Pulmonary artery endothelial cell (primary cell): ENCODE measurements at places on chromosomes 1 and 21. TPM values are rescaled to one million over a fixed set of nuclear protein-coding genes. Genes with fewer than 3 reads are reported as not detected.

Gene PADI3
- 0.04 TPM in 1 of 2 replicates, not detected in the other for total RNA-seq

Gene LMX1A
- total RNA-seq = not detected in 2 replicates

Gene PRR9
- total RNA-seq = not detected in 2 replicates

Gene VASH2
- 0.07 and 0.14 TPM in 2 replicates for total RNA-seq

Gene S100A9
- total RNA-seq = 0.13 and 0.95 TPM in 2 replicates

Gene C1orf141
- total RNA-seq = not detected in 2 replicates

Gene PLK3
- 22.4 and 29.1 TPM in 2 replicates for total RNA-seq

Gene LDLRAD1
- total RNA-seq = not detected in 2 replicates

Gene S100A7
- total RNA-seq = not detected in 2 replicates

Gene OR10Z1
- total RNA-seq = not detected in 2 replicates

- DNase-seq = no peak
These were observed 75.2 kb downstream of the CDC42BPA start for GRCh38 chr1:227242811-227243682.

- no peak for DNase-seq
These were observed 6.8 kb upstream of the KIAA1614 start for GRCh38 chr1:180905927-180906326.

DNA sequence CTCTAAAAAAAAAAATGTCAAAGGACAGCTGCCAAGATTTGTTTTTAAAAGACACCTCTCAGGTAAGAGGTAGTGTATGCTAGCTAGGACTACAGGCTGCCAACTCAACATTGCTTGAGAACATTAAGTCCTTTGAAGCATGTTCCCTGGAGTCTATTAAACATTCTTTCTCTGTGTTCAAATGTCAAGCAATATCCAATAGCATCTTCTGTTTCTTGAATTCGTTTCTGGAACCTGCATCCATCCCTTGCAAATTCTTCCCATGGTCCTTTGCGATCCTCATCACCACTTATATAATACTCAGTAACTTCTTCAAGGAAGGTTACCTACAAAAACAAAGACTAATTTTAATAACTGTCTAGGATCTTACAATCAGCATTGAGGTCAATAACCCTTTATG lies 5.6 kb downstream of the PPP1R15B start:
- DNase-seq = no peak

GRCh38 chr1:147924813-147925212 lies 3.4 kb upstream of the GPR89B start:
- no peak for DNase-seq

- DNase-seq = no peak
These were observed 870.7 kb downstream of the BRINP3 start for GRCh38 chr1:189606795-189607476.

DNA sequence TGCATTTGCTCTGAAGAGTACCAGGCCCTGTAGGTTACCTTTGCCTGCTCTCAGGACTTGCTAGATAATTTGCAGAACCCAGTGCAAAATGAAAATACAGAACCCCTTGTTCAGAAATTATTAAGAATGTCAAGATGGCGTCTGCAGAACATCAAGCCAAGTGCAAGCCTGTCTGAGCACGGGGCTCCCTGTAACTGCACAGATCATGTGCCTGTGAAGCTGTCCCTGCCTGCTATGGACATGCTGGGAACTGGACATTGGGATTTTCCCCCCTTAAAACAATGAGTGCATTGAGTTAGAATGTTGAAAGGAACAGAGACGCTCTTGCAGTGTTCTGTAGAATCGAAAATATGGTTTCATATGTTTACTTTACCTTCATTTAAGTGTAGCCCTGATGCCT lies 2.9 kb downstream of the CLDN14 start:
- DNase-seq = no peak

DNA sequence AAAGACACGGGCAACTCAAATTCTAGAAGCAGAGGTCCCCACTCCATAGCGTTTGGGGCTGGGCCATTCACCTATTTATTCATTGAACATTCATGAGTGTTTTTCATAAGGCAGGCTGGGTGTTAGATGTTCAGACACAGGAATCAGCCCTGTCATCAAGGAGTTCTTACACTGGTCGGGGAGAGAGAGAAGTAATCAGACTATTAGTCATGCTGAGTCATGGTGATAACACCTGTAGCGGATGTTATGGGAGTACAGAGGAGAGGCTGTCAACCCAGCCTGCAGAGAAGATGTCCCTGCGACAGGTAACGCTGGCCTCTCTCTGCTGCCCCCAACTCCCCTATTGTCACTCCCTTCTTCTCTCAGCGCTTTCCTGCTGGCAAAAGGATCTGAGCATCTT lies 17.2 kb downstream of the LY9 start:
- DNase-seq = no peak

DNA sequence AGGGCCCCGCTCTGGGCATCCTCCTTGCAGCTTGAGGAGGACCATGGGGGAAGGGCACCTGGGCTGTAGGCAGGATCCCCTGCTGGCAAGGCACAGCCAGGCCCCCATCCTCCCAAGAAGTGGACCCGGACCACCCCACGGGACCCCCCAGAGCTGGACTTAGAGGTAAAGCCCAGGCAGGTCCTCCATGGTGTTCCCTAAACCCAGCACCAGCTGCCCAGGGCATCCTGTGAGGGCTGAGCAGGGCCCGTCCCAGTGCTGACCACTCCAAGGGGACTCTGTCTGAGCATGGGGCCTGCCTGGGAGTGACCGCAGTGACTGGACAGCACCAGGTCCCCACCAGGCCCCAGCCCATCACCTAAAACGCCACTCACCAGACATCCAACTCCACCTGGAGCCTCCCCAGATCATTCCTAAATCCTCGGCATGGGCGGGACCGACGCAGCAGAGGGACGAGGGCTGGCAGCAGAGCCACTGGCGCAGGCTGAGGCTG lies 21.3 kb downstream of the COL6A2 start:
- DNase-seq = no peak

- DNase-seq = no peak
These were observed 26.2 kb upstream of the IL10 start for GRCh38 chr1:206798384-206798996.

- no peak for DNase-seq
These were observed 154.0 kb downstream of the CLEC20A start for GRCh38 chr1:178342745-178343144.

GRCh38 chr1:78649628-78650027 lies at the start of gene IFI44:
Gene IFI44, plus strand, starts transcription at chr1:78649831. Its CDS starts 365 bp downstream, at chr1:78650196.
- DNase-seq = peak; percentile 68

- DNase-seq = no peak
These were observed 69.6 kb downstream of the LACTBL1 start for GRCh38 chr1:22903113-22903512.

DNA sequence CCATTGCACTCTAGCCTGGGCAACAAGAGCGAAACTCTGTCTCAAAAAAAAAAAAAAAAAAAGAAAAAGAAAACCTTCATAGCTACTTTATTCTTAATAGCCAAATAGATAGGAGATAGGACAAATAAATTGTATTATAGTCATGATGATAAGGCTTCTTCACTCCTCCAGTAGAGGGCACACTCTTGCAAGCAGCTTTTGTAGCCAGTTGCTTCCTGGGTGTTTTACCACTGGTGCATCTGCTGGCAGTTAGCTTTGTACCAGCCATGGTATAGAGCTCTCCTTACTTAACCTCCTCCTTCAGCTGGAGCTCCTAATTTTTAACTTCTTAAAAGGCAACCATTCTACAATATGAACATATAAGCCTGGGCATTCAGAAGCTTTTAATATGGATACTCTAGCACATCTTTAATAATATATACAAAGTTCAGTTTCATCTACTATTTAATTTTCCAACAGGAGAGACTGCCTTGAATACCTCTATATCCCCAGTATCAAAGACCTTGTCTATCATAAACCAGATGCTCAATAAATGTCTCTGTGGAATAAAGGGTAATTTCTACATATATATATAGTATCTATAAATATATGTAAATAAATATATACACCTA lies 35.8 kb downstream of the EVI5 start:
- no peak for DNase-seq

DNA sequence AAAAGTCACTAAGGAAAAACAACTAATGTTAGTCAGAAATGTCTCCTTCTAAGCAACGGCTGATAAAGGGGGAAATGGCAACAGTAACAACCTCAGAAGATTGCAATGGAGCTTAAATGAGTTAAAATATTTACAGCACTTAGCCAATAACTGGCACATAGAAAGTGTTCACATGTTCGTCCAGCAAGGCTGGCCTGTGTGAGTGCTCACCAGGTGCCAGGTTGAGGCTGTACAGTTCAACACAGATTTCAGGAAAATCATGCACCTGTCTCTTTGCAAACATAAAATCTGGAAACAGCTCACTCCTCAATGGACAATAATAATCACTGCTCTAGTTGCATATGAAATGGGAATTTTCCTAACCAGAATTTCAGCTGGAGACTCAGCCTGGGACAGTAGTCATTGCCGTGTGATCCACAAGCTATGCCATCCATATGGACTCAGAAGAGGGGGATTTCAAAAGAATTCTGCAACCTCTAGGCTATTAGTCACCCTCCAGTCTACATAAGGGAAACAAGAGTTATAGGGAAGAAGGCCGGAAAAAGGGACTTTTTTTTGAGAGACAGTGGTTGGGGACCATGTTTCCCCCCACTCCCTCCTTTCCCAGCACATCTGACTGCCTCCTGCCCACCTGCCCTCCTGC lies 68.6 kb downstream of the SYDE2 start:
- no peak for DNase-seq

- DNase-seq = no peak
These were observed 12.4 kb upstream of the PLXNA2 start for GRCh38 chr1:208256556-208256955.

- DNase-seq = no peak
These were observed 80.3 kb downstream of the RUNX3 start for GRCh38 chr1:24849672-24850295.

DNA sequence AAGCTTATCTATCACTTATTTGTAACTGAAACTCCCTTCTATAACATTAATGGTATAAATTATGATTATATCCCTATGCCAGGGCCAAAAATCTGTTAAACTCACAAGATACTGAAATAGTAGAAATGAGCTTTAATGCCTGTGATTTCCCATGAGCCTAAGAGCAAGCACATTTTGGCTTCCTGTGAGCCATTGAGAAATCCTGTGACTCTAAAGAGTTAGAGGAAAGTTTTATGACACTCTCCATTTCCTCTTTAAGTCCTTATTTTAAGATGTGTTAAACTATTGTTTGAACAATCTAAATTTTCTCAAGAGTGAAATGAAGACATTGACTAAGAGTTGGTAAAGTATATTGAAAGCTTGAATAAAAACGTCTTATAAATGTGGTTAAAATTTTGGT lies 45.6 kb downstream of the SUCO start:
- DNase-seq = no peak

DNA sequence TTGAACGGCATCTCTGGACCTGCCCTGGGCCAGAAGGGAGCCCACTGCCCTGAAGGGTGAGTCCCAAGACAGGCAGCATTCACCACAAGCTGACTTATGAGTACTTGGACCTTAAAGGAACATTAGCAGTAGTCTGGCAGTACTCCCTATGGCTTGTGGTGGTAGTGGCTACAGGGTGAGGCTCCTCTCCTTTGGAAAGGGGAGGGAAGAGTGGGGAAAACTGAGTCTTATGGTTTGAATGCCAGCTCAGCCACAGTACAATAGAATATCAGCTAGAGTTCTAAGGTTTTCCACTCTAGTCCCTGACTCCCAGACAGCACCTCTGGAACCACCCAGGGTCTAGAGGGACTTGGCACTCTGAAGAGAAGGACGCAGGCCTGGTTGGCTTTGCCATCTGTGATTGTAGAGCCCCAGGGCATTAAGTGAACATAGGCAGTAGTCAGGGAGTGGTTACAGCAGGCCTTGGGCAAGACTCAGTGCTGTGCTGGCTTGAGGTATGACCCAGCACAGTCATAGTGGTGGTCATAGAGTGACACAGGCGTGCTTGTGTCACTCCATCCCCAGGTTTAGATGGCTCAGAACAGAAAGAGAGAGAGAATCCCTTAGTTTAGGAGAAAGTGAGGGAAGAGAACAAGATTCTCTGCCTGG lies 31.0 kb downstream of the CD53 start:
- DNase-seq = no peak

GRCh38 chr1:59509341-59509875 lies 212.5 kb downstream of the FGGY start:
- DNase-seq = no peak

DNA sequence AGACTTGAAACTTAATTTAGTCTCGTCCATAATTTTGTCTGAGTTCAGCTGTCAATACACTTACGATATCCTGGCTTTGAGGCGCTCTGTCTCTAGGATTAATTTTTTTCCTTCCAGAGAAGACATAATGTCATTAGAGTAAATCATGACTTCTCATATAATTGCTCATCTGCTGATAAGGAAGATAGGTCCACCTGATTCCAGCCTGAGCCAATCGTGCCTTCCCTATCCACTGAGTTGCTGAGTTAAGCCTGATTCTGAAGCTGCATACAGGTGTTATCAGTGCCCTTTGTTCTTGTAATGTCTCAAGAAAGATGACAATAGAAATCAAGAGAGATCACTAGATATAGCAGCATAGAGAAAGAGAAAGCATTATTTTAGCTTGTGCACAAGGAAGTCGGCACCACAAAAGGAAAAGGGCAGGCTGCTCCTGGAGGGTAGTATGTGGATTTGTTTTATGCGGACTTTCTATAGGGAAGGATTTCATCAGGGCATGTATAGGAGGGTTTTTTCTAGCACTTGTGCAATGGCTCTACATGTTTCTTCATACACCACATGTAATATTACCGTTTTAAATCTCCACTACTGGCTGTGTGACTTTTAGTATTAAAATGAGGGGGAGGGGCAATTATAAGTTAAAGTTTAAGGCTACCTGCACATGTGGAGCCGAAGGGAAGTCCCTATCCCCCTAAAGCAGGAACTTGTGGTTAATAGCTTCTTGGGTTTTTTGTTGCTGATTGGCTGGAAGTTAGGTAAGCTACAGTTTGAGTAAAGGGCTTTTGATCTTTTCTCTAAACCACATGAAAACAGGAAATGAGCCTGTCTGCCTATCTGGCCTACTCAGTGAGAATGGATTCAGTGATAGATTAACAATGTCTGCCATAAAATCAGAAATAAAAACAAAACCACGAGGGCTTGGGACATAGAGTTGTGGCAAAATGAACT lies 133.4 kb downstream of the PLPPR5 start:
- no peak for DNase-seq

DNA sequence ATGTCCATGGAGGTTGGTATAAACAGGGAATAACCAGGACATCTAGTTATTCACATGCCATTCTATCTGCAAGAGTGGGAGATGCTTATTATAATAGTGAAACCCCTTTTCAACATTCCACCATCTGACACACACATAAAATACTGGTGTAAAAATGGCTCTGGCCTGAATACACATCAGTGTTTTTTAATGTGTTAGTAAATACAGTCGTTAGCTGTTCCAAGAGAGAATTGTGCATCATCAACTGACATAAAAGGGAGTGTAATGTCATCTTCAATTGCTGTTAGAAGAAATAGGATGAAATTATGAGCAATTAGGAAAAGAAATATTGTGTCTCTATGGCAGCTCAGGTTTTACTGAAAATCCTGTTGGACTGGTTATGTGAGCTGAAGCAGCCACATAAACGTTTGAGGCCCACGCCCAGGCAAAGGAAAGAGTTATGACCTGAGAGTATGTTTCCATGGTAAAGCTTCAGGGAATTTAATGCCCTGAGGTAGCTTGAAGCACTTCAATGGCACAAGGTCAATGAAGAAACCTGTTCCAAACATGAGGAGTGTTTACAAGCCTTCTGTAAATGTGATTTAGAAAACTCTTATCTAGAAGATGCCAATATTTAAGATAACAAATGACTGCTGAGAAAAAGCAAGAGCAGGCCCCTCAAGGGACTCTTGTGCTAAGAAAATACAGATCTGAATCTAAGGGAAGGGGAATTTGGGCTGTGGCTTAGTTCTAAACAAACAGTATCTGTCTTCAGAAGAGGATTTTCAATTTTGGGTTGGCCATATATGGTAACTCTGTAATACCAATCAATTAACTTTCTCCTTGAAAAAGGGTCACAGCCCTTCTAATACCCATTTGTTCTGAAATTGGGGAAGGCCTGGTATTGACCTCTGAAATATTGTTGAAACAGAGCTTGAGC lies 384.3 kb downstream of the SEC16B start:
- no peak for DNase-seq
